Liver (tissue), 10 donors: ENCODE measurements at places on chromosomes 13 and 19.

DNA sequence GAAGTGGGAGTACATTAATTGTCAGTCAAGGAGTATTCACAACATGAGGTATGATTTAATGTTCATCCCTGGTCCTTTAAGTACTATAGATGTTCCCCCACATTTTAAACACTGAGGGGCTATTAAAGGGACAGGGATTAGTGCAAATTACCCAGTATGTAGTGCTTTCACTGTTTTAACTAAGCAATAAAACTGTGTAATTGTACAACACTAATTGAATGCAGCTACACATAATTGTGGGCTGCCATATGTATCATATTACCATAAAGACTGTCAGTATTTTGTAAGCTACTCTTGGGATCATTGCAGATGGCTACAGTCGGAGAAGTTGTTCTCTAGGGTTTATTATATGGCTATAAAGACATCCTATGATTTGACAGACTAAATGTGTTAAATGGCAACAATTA lies 316.6 kb downstream of the DCLK1 start:
- DNase-seq: no peak

DNA sequence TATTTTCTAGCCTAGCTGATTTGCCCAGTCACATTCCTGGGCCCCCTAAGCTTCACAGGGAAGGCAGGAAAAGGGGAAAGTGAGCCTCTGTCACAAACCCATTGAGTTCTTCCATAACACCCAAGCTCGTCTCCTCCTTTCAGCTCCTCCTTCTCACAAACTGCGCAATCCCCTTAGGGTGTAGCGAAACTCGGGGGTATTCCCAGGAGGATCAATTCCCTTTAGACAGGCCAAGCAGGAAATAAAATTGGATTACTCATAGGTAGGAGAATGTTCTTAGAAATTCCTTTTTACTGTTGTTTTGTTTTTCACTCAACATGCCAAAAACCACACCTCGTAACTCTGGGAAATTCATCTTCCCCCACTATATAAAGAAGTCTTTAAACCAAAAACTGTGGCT lies 139.3 kb downstream of the IRS2 start:
- no peak for DNase-seq

DNA sequence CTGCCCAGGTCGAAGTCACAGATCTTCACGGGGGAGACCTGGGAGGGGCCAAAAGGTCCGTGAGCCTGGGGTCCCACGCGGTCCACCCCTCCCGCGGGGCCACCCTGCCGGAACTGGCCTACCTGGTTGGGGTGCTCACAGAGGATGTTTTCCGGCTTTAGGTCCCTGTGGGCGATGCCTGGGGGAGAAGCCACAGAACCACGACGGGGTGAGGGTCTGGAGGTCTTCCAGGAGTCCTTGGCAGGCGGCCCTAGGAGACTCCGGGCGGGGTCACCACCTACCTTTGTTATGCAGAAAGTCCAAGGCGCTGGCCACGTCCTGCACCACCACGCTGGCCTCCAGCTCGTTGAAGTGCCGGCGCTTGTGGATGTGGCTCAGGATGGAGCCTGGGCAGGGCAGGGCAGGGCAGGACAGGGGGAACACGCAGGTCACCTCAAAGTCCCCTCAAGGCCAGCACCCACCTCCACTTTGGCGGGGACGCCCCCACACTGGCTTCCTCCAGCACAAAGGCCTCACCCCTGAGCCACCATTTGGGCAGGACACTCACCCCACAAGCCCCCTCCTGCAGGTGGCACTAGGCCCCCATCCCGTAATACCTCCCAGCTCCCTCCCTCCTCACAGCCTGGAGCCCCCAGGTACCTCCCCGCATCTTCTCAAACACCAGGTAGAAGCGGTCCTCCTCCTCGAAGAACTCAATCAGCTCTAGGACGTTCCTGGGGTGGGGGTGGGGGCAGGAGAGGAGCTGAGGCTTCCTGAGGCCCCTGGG lies 8.4 kb downstream of the MKNK2 start:
- DNase-seq: peak; percentile 66

DNA sequence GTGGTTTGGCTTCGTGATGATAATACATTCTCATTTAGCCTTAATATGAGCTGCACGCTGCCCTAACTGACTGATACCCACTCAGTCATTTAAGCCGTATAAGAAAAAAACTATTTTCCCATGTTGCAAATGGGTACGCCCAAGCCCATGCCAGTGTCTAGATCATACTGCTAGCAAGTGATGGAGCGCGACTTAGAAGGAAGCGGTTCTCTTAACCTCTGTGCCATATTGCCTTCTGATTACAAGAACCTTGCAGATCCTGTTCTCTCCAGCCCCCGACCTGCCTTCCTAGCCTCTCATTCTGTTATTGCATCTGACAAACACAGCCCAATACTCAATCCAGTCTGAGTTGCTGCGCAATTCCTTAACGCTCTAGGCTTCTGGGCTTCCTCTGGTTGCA lies 603 bp downstream of the GPALPP1 start:
- DNase-seq: no peak

DNA sequence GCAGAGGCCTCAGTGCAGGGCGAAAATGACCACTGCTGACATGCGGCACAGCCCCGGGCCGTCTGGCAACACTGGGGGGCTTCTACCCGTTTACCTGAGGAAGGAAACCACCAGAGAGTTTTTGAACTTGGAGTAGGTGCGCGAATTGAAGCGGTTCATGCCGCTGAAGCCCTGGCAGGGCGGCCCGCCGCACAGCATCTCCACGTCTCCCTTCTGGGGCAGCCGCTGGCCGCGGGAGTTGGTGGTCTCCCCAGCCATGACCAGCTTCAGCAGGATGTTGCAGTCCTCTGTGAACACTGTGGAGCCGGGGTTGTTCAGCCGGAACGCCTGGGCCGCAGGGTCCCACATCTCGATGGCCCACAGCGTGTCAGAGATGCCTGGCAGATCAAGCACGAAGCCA lies 20.3 kb upstream of the EIF3G start:
- DNase-seq: no peak

- no peak for DNase-seq
Observed at GRCh38 chr19:49713236-49713845, 22.4 kb downstream of the CPT1C start.
